ENCODE measurements at places on chromosomes 2 and 18.

DNA sequence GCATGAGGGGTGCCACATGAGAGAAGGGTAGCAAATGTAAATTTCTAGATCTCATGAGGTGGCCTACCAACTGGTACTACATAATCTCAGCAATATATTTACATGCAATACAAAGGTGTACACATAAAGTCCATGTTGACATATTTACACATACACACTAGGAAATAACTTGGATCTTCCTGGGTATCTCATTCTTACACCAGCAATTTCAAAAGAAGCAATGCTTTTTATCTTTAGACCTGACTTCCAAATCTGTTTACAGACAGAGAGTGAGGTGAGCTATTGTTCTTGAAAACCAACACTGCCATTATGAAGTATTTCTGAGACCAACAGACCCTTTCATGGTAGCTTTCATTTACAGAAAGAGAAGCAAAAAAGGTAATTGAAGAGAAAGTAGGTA is 184.2 kb downstream of the ERBB4 start:
- no peak for DNase-seq

GRCh38 chr2:24175631-24176187 is 856 bp downstream of the FAM228A start:
- no peak for DNase-seq

- DNase-seq: no peak
These were observed 258.9 kb upstream of the OSR1 start for GRCh38 chr2:19617257-19617848.

- DNase-seq: peak; percentile 72
These were observed 3.7 kb upstream of the TUBA4B start for GRCh38 chr2:219249203-219249980.

All from fibroblast of upper back skin (primary cell).